Iris pigment epithelial cell (primary cell): ENCODE measurements at places on chromosomes 2 and 18.

GRCh38 chr2:21793461-21793860 lies 669.7 kb downstream of the TDRD15 start:
- peak; percentile 52 for DNase-seq

DNA sequence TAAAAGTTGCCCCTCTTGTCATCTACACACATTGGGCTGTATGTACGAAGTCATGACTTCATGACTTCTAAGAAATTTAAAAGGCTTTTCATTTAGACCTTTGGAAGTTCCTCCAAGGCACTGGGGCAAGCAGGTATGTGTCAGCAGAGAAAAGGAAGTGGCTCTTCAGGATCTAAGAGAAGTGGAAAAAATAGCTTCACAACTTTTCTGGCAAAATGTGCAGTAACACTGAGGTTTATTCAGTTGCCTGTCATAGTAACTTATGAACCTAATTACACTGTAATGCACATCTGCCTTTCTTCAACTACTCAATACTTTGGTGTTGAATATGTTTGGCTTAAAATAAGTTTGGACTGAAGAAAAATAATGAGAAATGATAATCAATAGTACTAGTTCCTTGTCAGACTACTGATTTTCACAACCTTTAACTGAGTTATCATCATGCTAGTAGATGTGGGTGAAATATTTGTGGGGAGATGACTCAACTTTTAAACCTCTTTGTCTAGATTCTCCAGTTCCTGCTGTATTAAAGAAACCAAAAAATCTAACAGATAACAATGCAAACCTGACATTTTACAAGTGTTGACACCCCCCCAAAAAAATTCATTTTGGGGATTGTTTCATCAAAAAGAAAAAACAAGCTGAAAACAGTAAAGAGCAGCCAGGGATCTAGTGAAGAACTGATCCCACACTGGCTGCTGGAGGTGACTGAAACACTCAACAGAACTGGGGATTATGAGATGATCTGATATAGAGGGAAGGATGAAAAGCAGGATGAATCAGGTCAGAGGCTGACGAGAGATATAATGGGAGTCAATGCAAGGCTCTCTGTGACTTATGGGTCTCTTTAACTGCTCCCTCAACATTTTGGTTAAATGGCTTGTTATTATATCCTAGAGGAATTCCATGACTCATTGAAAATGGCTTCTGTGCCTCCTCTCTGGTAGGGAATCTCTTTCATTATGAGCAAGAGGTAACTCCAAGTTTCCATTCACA lies 84.6 kb downstream of the COLEC12 start:
- peak; percentile 79 for DNase-seq

GRCh38 chr2:104473546-104473945 lies 380.4 kb upstream of the POU3F3 start:
- DNase-seq = no peak

DNA sequence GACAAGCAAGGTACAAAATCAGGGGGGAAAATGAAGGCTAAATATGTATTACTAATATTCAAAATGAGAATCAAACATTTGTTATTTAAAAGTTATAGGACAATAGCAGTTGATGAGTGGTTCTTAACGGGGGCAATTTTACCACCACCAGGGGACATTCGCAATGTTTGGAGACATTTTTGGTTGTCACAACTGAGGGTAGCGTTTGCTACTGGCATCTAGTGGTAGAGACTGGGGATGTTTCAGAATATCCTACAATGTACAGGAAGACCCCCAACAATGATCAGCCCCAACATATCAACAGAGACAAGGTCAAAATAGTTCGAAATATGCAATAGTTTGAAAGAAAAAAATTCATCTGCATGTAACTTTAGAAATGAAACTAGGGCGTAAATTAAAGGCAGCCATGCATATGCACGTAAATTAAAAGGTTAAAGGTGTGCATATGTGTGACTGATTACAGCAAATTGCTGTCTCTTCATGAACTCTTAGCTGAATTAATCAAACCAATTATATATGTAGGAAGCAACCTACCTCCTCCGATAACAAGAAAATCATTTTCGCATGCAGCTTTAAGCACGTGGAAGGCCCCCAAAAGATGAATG lies 61.2 kb upstream of the CUL3 start:
- peak; percentile 3 for DNase-seq

GRCh38 chr2:141557329-141558095 lies 573.3 kb downstream of the LRP1B start:
- peak; percentile 95 for DNase-seq

DNA sequence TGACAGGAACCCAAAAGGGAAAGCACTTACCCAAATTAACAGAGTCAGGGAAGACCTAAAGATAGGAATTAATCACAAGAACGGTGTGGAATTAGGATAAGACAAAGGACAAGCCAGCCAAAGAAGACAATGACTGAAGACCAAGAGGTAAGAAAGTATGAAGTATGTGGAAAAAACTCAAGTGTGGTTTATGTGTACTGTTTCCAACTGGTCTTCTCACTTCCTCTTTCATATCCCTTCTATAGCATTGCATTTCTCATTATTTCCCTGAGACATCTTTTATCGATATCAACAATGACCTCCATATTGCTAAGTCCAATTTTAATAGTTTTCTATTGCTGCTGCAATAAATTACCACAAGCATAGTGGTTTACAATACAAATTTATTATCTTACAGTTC lies 313.5 kb upstream of the SLC39A10 start:
- DNase-seq = no peak

- peak; percentile 39 for DNase-seq
Measured at GRCh38 chr2:212181646-212182045, 357.0 kb downstream of the ERBB4 start.

DNA sequence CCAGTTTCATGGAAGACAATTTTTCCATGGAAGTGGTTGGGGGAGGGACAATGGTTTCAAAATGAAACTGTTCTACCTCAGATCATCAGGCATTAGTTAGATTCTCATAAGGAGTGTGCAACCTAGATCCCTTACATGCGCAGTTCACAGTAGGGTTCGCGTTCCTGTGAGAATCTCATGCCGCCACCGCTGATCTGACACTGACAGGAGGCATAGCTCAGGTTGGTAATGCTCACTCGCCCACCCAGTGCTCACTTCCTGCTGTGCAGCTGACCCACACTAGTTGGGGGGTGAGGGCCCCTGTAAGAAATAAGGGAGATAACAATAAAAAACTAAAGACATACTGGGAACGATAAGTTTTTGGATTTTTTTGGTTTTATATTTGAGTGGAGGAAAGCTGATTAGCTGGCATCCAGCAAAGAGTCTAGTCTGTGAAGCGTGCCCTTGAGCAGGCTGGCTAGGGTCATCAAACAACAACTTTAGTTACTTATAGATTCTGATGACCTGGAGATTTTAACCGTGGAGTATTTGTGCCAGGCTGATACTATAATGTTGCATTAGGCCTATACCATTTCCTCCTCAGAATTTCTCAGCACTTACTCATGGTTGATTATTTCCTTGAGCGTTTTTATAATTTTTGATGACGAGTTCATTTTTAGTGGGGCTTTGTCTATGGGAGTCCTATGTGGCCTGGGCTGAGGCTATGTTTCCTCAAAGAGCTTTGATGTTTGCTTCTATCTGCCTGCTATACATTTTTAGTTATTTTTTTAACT lies 6.3 kb upstream of the MCFD2 start:
- peak; percentile 58 for DNase-seq

DNA sequence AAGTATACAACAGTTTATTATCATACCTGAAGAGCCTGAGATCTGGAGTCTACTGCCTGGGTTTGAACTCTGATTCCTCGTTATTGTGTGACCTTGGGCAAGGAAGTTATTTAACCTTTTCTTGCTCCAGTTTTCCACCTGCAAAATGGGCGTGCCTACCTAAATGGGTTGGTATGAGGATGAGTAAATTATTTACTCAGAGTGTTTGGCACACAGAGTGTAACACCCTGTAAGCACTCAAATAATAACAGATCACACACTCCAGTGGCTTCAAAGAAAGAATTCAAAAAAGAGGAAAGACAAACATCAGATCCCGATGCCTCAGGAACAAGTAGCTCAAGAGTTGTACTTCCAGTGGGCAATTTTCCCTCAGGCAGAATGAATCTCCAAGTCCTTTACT lies 2.4 kb downstream of the SRD5A2 start:
- DNase-seq = no peak
